Fibroblast of lung (primary cell): ENCODE measurements at places on chromosomes 6 and 20. TPM values are rescaled to one million over a fixed set of nuclear protein-coding genes. Genes with fewer than 3 reads are reported as not detected.

The C4B gene
- total RNA-seq: 19.0 and 43.9 TPM in 2 replicates

The PRPH2 gene
- 5.1 and 8.6 TPM in 2 replicates for total RNA-seq

The PCNA gene
- 75.6 and 81.4 TPM in 2 replicates for total RNA-seq

The ANKEF1 gene
- total RNA-seq: 2.3 and 3.5 TPM in 2 replicates

The PRSS35 gene
- 5.1 and 6.8 TPM in 2 replicates for total RNA-seq

The REM1 gene
- total RNA-seq: not detected in 2 replicates

The BEND6 gene
- total RNA-seq: 10.8 and 12.6 TPM in 2 replicates

The OPRM1 gene
- total RNA-seq: not detected in 2 replicates

The NRSN2 gene
- total RNA-seq: 23.1 and 34.5 TPM in 2 replicates

The PSORS1C2 gene
- total RNA-seq: not detected in 2 replicates

The CCM2L gene
- total RNA-seq: not detected in 2 replicates

The MROH8 gene
- 1.2 and 1.3 TPM in 2 replicates for total RNA-seq

The ARMH2 gene
- total RNA-seq: not detected in 2 replicates

The WFDC12 gene
- total RNA-seq: not detected in 2 replicates

The CST2 gene
- total RNA-seq: not detected in 2 replicates

The CST7 gene
- not detected in 2 replicates for total RNA-seq

The MUC22 gene
- total RNA-seq: not detected in 2 replicates

The LINC00237 gene
- total RNA-seq: not detected in 2 replicates

The CD40 gene
- total RNA-seq: 2.3 and 3.1 TPM in 2 replicates

The CST4 gene
- 0.17 TPM in 1 of 2 replicates, not detected in the other for total RNA-seq

The RHAG gene
- total RNA-seq: not detected in 2 replicates

The NR2E1 gene
- not detected in 2 replicates for total RNA-seq

The KCNQ5 gene
- 4.6 and 4.9 TPM in 2 replicates for total RNA-seq

The DTNBP1 gene
- total RNA-seq: 6.2 and 9.9 TPM in 2 replicates

The FAM83C gene
- total RNA-seq: not detected in 2 replicates
